ENCODE measurements at places on chromosomes 7 and 10.

DNA sequence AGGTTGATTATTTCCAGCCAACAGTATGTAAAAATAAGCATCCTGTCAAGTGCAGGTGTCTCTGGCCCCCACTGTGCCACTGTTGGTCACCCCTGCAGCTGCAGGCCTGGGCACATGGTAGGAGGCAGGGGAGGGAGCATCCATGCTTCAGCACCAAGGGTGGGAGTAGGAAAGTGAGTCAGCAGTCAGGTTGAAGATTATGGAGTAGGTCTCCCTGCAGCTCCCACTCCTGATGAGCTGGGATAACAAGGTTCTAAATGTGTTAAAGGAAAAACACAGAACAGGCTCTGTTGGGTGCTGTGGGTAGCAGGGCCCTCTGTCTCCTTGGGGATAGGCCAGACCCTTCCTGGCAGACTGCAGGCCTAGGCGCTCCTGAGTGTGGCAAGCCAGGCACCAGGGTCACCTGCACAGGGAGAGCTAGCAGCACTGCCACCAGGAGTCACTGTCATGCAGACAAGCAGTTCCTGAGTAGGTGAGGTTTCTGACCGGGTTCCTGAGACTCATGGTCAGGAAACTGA, 59.3 kb downstream of the NUDCD3 start:
- no peak for DNase-seq

DNA sequence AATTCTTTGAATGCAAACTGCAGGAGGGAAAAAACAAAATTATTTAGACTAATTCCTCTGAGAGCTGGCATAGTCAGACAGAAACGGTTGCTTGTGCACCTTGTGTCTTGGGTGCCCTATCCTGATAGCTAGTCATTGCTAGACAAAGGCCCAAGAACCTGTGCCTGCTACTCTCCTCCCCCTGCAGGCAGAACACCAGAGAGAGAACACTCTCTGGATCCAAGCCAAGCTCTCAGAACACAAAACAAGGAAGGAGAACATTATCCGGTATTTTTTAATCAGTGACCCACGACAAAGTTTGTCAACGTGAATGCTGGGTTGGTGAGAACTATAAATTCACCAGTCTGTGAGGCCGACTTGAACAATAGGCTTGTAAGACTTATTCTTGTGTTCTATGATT, 18.8 kb upstream of the PPP1R9A start:
- DNase-seq = peak; percentile 51

DNA sequence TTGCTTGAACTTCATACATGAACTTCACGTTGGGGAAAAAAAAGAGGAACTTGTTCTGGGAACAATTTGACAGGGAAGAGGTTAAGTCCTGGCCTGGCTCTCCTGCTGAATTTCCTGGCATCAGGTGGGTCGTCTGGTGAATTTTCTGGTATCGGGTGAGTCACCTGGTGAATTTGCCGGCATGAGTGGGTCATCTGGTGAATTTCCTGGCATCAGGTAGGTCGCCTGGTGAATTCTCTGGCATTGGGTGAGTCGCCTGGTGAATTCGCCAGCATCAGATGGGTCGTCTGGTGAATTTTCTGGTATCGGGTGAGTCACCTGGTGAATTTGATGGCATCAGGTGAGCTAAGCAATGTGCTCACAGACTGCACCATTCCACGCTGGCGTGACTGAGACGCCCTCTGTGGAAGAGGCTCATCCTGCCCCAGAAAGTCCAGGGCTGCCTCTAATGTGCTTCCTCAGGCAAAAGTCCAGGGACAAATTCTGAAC, 255.4 kb downstream of the TCERG1L start:
- DNase-seq = no peak

- DNase-seq = no peak
Observed at GRCh38 chr10:103911021-103911459, 6.9 kb downstream of the STN1 start.

DNA sequence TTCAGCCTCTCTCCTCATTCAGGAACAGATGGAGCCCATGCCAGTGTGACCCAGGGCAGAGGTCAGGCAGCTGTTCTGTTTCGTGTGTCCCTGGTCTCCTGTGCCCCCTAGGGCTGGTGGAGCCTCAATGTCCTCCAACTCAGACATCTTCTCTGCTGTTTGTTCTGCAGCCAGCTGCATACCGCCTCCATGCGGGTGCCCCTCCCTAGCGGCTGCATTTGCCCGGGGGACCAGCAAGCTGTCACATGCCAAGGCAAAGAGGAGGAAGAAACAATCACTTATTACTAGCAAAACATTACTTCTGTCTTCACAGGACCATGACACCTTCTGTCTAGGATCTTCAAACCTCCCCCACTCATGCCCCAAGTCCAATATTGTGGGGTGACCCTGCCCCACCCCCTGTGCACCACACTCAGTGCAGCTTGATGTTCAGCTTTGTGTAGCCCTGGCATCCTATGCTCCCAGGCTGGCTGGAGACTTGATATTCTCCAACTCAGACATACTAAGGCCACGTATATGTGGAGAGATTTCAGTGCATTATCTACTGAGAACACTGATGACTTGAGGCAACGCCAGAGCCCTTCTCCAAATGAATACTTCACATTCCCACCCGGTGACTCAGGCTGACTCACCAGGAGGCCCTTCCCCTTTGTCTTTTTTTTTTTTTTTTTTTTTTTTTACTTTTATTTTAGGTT, 188.9 kb downstream of the SKIDA1 start:
- peak; percentile 26 for DNase-seq

DNA sequence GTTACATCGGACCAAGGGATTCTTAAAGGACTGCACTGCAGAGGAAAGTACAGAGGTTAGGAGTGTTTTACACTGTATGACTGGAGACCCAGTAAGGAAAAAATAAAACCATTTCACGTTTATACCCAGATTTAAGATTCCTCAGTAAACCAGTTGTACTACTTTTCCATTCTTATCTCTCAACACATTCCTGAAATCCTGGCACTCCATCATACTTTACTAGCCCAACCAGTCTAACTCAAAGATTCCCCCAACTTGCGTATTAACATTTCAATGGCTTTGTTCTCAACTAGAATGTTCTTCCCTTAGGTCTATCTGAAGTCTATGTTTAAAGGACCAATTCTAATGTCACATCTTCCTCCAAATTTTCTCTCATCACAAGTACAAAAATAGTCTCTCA, 8.0 kb downstream of the CCDC186 start:
- DNase-seq = peak; percentile 74

- DNase-seq = no peak
Observed at GRCh38 chr7:159022238-159022993, 122.3 kb downstream of the VIPR2 start.
